ENCODE measurements at places on chromosomes 6 and 20.

DNA sequence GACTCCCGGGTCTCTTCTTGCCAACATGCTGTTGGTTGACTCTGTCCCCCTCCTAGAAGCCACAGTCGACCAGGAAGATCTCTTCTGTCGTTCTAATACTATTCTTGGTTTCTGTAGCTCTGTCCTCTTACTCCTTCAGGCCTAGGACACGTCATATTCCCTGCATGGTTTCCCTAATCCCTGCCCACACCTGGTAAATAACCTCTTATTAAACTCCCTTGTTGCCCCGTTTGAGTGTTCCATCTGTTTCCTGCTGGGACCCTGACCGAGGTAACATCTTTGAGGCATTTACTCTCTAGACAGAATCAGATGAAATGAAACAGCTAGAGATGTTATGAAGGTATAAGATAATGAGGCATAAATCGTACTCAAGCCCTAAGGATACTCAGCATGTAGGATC is 68.1 kb downstream of the PLCB4 start:
- DNase-seq, result no peak

- DNase-seq, result no peak
Observed at GRCh38 chr20:52493171-52493721, 301.7 kb upstream of the ZFP64 start.

GRCh38 chr6:34114695-34115402 is 31.0 kb downstream of the GRM4 start:
- no peak for DNase-seq

DNA sequence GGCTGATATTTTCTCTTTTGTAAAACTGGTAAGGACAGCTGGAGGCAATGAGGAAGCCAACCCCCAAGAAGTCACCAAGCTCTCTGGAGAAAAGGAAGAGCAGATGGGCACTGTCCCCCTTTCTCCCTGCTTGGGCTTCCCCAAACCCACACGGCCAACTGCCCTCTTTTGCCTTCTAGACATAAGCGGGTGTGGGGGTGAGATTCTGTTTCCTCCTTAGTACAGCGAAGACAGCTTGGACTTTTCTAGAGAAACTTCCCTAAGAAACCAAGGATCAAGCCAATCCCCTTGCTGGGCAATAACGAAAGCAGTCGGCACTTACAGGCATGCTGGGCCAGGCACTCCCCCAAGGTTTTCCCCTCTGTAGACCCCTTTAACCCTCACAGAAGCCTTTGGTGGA is 110.3 kb downstream of the CDC5L start:
- no peak for DNase-seq

DNA sequence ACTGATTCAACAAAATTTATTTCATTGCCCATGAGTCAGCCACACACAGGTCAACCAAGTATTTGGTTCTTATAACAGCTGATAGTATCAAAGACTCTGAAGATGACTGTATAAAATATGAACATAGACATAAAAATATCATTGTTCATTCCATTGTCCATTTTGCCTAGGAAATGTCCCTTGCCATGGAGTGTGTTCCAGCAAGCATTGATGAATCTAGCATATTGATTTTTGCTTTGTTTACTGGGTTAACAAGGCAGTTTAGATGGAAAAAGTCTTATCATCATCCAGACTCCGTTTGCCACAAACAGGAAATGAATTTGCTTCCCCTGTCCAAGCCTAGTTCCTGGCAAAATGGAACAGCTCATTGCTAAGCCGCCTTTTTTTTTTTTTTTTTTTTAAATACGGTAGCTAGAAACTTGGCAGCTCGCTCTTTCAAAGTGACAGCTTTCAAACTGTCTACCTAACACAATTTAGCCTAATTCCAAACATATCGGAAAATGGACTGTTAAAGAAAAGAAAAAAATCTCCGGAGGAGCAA is 7.5 kb downstream of the F13A1 start:
- DNase-seq, result no peak

DNA sequence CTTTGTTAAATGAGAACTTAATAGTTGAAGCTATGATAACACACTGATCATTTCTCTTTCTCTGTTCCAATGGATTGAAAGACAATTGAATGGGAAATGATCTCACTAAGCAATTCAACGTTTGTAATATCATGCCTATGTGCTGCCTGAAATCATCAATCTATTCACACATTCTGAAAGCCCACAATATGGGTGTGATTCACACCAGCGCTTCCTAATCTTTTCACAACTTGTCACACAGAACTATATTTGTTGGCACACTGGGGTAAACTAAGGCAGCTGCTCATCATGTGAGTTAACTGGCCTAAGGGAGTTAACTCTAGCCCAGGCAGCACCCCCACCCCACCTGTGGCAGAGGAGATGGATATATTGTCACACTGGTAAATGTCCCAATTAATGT is 37.1 kb upstream of the UTRN start:
- DNase-seq, result no peak

GRCh38 chr20:45765307-45765875 is 26.3 kb downstream of the WFDC3 start:
- DNase-seq, result no peak

GRCh38 chr20:40370800-40371199 is 318.2 kb downstream of the MAFB start:
- no peak for DNase-seq

DNA sequence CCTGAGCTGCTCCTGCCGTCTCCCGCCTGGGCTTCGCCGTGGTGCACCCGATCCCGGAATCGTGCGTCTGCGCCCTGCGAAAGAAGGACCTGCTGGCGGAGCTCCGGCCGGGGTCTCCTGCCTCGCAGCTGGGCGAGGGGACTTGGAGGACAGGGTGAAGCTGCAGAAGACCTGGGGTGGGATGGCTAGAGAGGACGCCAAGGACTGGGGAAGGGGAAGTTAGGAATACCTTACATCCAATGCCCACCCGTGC is 150.2 kb downstream of the PRL start:
- no peak for DNase-seq

GRCh38 chr20:49352751-49353150 is 74.9 kb upstream of the ZNFX1 start:
- no peak for DNase-seq

DNA sequence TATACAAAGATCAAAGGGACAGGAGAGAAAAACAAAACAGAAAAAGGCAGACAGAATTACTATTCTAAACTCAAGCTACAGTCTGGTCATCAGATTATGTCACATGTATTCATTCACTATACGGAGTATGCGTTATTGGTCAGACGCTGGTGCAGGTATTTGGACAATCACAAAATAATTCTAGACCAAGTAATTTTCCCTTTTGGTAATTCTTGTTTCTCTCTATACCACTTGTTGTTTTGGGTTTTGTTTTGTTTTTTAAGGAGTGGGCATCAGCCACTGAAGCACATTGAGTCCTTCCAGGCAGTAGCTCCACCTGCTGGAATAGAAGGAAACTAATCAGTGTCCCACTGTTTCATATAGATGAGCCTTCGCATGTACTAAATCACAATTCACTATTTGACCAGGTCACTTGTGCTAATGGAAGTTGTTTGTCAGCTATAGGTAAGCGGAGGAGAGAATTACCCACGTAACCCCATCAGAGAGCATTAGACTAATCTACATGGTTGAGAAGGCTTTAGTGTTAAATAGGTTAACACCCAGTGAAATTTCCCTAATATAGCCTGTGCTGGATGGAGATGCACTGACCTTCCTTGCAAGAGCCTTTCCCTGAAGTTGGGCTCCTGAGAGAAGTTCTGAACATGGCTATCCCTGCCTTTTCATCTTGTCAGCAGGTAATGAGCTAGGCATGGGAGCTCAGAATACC is 77.9 kb downstream of the TNFAIP3 start:
- DNase-seq, result no peak

DNA sequence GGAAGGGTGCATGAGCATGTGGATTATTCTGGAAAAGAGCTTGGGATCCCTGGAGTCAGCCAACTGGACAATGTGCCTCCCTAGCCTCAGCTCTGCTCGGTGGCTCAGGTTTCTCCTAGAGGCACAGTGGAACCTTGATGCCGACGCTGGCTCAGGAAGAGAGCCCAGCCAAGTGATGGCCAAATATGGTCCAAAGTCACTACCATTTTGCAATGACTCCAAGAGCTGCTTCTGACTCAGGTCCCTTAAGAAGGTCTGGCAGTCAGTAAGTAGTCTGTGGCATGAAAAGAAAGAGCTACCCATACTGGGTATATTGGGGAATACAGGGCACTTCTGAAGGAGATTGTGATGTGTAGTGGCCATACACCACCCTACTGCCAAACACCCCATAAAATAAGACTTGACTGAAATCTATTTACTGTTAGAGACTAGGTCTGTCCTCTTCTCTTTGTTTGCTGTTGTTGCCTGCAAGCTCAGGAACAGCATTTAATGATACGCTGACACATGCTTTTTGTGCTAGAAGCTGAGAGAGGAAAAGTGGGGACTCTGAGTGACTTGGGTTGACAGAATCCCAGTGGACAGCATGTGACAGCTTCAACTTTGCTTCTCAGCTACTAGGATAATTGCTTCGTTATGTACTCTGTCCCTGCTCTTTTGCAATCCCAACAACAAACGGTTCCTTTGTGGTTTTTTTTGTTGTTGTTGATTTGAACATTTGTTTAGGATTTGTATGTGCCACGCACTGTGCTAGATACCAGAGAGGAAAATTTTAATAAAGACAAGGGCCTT is 30.3 kb upstream of the OGFRL1 start:
- DNase-seq, result no peak

GRCh38 chr6:133501675-133502270 is 260.6 kb downstream of the EYA4 start:
- peak; percentile 31 for DNase-seq

DNA sequence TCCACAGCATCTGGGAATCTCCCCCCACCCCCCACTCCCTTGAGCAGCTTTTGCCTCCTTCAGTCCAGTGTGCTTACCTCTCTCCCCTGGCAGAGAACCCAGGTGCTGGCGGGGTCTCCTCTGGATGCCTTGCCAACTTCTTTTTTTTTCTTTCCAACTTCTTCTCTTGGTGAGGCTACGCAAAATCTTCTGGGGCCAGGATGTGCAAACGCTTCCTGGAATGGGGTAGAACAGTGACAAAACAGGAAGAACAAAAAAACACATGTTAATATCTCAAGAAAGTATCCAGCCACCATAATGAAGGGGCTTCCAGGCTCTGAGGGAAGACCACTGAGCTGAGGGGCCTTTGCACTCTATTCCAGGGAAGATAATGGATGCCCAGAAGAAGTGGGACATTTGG is 53.9 kb upstream of the DDR1 start:
- DNase-seq, result no peak
